ENCODE measurements at places on chromosomes 6 and 20.

DNA sequence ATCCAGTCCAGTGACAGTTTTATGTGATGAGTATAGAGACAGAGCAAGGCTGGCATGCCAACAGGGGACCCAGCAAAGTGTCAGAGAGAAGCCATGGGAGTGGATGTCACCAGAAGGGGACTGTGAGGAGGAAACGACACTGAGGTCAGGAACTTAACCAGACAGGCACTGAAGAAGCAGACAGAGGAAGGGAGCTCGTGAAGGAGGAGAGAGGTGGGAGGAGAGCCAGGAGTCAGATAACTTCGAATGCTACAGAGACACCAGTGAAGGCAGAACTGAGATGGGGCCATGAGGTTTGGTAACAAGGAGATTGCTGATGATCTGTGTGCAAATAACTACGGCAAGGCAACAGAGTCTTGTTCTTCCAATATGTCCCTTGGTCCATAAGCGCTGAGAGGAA, 211.1 kb upstream of the FOXA2 start:
- no peak for DNase-seq

- no peak for DNase-seq
Measured at GRCh38 chr20:37226889-37227288, 34.7 kb downstream of the GHRH start.

DNA sequence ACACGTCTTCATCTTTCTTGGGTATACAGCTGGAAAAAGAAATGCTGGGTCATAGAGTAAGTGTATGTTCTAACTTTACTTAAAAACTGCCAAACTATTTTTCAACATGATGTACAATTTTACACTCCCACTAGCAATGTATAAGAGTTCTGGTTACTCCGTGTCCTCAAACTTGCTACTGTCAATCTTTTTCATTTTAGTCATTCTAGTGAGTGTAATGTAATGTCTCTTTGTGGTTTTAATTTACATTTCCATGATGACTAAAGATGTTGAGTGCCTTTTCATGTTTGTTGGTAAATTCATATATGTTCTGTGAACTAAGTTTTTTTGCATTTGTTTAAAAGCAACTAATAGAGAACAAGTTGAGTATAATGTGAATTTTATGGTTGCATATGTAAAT, 43.9 kb downstream of the ATG5 start:
- no peak for DNase-seq

DNA sequence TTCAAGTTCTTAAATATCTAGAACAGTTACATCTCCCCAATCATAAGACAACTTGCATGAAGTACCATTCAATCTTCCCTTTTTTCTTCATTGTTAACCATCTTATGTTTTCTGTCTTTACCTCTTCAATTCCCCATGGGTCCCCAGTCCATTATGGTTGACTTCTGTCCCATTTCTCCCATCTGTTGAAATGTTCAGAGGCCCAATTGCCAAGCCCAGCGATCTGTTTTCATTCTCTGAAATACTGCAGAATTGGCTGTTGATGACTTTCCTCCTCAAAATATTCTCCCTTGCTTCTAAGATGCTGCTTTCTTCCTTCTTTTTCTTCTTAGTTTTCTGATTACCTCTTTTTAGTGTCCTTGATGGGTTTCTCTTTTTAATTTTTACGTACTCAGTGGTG, 26.0 kb downstream of the DSTN start:
- no peak for DNase-seq

GRCh38 chr20:50328996-50329898, 138.6 kb downstream of the CEBPB start:
- no peak for DNase-seq

GRCh38 chr6:11050731-11051130, 6.6 kb upstream of the ELOVL2 start:
- no peak for DNase-seq

DNA sequence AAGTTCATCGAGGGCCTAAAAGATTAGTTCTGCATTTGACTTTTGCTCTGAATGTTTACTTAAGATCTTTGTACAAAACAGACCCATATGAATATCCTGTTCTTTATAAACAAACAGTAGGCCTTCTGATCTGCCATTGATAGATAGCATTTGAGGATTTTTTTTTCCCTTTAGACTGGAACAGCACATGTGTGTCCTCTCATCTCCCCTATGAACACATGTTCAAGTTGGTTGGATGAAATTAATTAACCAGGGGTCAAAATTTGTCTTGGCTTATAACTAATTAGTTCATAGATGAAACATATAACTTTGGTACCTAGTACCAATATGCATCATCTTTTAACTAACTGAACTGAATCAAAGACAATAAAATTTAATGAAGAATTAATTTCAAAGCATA, 81.3 kb downstream of the AK9 start:
- DNase-seq: no peak

- no peak for DNase-seq
Measured at GRCh38 chr20:56158489-56158888, 90.0 kb upstream of the MC3R start.

DNA sequence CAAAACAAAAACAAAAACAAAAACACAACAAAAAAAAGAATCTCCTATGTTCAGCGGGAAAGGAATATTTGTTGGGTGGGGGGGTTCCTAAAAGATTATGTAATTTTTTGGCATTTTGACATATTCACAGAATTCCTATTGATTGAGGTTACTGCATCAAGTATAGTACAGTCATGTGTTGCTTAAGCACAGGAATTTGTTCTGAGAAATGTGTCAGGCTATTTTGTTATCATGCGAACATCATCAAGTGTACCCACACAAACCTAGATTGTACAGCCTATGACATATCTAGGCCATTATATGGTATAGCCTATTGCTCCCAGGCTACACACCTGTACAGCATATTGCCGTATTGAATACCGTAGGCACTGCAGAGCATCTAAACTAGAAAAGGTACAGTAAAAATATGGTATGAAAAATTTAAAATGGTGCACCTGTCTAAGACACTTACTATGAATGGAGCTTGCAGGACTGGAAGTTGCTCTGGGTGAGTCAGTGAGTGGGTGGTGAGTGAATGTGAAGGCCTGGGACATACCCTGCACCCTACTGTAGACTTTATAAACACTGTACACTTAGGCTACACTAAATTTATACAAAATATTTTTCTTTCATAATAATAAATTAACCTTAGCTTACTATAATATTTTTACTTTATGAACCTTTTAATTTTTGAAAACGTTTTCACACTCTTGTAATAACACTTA, 110.6 kb downstream of the CDKAL1 start:
- no peak for DNase-seq

- no peak for DNase-seq
Measured at GRCh38 chr20:33285861-33286495, 3.0 kb downstream of the BPIFB1 start.

DNA sequence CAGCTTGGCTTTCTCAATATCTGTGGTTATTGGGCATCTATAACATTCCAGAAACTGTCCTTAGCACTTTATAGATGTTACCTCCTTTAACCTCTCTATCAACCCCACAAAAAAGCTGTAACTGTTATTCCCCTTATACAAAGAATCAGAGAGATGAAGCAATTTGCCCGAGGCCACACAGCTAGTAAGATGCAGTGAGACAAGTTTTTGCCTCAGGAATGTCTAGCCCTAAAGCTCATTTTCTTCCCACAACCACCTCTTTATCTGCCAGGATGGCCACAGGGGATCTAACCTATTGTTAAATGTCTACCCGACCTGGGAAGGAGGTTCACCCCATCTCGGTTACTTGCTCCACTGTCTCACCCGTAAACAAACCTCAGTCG, 31.9 kb upstream of the TCP11 start:
- no peak for DNase-seq

DNA sequence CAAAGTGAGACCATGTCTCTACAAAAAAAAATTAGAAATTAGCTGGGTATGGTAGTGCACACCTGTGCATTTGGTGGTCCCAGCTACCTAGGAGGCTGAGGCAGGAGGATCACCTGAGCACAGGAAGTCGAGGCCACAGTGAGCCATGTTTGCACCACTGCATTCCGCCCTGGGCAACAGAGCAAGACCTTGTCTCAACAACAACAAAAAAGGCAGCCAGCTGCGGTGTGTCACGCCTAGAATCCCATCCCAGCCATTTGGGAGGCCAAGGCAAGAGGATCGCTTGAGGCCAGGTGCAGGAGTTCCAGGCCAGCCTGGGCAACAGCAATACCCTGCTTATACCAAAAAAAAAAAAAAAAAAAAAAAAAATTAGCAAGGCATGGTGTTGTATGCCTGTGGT, 1.1 kb upstream of the BAK1 start:
- DNase-seq: no peak

GRCh38 chr6:152478377-152479010, 158.7 kb downstream of the SYNE1 start:
- DNase-seq: no peak

- peak; percentile 27 for DNase-seq
Measured at GRCh38 chr6:37433657-37434271, 743 bp downstream of the CMTR1 start.

DNA sequence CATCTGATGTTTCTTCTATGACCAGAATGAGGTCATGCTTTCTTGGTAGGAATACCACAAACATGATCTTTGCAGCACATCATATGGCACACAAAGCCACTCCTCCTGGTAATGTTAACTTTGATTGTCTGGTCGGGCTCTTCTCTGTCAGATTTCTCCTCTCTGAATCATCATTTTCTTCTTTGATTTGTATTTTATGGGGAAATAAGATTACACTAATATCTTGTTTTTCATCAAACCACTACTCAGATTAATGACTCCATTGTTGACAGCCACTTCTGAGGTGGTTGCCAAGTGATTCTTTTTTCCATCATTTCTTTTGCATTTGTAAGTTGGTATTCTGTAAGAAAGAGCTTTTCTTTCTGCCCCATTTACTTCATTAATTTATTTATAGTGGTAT, 29.5 kb downstream of the TRMT11 start:
- no peak for DNase-seq

GRCh38 chr6:31792761-31793171, 2.8 kb downstream of the VARS1 start:
- DNase-seq: no peak

- no peak for DNase-seq
Measured at GRCh38 chr20:1945660-1946059, 48.2 kb downstream of the PDYN start.

DNA sequence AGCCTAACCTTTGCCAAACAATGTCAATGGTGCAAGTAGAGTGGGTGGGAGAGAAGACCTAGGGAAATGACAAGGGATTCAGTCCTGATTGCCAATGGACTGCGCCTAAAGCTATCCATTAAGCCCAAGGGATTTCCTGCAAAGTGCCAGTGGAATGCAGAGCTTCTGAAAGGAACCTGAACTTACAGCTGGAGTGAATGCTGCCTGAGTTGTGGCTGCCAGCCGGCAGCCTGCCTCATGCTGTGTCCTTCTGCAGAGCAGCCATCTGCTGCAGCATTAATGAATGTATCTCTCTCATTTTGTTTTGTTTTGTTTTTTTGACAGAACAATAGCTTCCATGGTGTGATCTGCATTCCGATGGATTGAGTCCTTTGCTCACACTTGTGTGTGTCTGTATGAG, 44.7 kb downstream of the SLC35F1 start:
- DNase-seq: no peak

DNA sequence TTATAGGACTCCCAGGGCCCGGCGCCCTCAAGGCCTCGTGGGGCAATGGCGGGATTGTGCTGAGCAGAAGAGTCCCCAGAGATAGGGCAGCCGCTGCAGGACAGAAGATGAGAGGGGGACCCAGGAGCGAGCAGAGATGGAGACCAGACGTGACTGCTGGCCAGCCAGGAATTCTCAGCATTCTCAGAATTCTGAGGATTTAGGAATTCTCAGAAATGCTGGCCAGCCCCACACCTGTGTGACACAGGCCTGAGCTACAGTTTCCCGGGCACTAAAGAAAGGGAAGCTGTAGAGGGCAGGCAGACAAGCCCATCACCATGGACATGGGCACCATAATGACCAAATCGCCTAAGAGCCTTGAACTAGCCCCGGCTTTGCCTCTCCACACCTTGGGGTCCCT, 186.2 kb upstream of the CDH4 start:
- no peak for DNase-seq

- no peak for DNase-seq
Measured at GRCh38 chr6:12748815-12749521, 32.4 kb downstream of the PHACTR1 start.

DNA sequence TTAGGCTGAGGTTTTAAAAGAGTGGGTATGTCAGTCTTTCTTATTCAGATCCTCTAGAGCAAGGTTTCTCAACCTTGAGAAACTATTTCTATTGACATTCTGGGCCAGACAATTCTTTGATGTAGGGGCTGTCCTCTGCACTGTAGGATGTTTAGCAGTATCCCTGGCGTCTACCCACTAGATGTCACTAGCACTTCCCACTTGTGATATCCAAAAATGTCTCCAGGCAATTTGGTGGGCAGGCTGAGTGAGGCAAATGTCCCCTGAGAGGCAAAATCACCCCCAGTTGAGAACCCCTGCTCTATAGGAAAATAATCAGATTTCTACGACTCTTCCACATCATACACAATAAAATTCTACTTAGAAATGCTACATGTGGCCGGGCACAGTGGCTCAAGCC, 7.7 kb upstream of the ZKSCAN8 start:
- no peak for DNase-seq

GRCh38 chr20:2217857-2218539, 77.8 kb upstream of the TGM3 start:
- DNase-seq: peak; percentile 57

- no peak for DNase-seq
Measured at GRCh38 chr6:148973538-148974208, 226.8 kb downstream of the UST start.

DNA sequence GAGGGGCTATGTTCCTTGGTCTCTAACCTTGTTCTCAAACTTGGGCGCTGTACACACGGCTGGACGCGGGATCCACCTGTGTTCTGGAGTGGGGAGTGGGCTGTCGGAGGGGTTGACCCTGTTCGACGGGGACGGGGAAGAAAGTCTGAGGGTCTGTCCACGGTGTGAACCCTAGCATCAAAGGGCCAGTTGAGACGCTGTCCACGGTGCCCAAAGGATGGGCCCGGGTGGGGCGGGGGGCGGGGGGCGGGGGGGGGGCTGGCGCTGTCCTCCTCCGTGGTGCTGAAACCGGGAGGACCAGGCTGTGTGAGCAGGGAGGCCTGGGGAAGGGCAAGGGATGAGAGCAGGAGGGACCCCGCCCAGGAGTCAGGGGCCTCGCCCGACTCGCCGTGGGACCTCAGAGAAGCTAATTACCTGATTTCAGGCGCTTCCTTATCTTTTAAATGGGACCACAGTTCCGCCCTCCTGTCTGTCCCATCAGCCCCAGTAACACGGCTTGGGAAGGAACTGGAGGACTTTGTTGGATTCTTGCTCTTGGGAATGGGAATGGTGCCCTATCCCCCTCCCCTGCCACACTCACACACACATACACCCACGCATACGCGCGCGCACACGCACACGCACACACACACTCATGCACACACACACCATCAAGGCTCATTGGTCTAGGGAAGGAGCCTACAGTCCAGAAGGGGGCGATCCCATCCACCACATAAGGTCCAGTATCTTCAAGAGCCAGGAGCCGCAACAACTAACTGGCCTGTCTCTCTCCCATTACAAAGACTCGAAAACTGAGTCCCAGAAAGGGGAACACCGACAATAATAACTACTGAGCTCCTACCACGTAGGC, 1.0 kb upstream of the VSTM2L start:
- no peak for DNase-seq

DNA sequence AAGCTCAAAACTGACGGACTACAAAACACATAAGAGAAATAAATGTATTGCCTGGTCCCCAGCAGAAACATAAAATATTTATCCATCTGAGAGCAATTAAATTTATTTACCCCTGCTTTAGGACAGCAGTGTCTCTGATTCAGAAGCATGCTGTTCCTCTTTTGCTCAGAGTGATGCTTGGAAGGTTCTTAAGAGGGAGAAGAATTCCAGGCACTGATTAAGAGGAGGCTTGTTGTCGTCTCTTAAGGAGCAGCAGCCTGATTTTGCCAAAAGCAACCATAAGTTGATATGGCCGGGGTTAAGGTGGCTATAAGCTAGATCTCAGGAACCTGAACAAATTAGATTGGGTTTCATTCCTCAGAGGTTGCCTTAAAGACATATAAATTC, 25.8 kb downstream of the CAP2 start:
- no peak for DNase-seq

Measured in stimulated activated CD4-positive, alpha-beta T cell treated with anti-CD3 and anti-CD28 coated beads, Interleukin-4, amount 100 ng/mL, for 4 hours (primary cell).